ENCODE measurements at places on chromosomes 16 and 17.

GRCh38 chr17:70936724-70937123 lies 767.4 kb downstream of the KCNJ2 start:
- DNase-seq: no peak

- no peak for DNase-seq
These were observed 37.5 kb downstream of the MPRIP start for GRCh38 chr17:17079761-17080160.

- no peak for DNase-seq
These were observed 453 bp downstream of the MMP25 start for GRCh38 chr16:3046641-3047386.

DNA sequence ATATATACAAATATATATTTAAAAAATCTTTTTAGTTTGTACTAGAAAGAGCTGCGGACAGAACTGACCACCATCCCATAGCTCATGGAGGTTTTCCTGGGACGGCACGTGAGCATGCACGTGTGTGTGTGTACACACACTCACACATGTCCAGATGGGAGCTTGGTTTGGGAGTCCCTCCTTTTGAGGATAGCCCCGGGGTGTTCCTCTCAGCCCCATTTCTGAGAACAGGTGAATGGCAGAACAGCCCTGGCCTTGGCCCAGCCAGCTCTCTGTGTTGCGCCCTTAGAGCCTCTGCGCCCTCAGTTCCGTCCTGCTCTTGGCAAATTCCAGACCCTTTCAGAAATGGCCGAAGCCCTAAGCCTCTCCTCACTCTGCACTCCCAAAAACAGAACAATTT lies 70.1 kb downstream of the AMFR start:
- no peak for DNase-seq

- no peak for DNase-seq
These were observed 35.9 kb downstream of the TMEM11 start for GRCh38 chr17:21177854-21178600.

- DNase-seq: no peak
These were observed 29.8 kb upstream of the LCMT1 start for GRCh38 chr16:25081702-25082101.

- DNase-seq: no peak
These were observed 3.3 kb downstream of the GAS2L2 start for GRCh38 chr17:35749560-35750412.

DNA sequence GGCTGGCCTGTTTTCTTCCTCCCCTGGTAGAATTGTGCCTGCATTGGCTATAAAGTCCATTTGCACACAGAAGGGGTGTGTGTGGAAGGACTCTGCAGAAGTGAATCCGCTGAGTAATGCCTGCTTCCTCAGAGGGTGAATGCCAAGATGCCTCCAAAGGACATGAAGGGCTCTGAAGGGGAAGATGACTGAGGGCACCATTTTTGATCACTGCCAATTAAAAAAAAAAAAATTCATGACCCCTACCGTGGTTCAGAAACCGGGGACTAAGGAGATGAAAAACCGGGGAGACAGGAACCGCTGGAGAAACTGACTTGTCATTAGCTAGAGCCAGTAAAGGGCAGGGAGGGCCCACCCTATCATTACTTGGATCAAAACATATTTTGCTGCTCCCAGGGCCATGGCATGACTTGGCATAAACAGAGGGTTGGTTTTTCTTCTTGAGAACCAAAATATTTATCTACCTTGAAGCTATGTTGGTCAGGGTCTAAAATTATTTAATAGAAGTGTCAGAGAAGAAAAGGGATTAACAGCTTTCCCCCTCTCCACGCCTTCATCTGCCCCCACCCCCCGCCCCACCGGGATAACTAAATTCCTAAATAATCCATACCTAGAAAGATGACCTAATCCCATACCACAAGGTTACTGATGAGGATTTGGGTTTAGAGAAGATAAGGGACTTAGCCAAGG lies 3.6 kb upstream of the USP7 start:
- no peak for DNase-seq

GRCh38 chr16:34078691-34079090 lies 619.3 kb downstream of the TP53TG3F start:
- no peak for DNase-seq

DNA sequence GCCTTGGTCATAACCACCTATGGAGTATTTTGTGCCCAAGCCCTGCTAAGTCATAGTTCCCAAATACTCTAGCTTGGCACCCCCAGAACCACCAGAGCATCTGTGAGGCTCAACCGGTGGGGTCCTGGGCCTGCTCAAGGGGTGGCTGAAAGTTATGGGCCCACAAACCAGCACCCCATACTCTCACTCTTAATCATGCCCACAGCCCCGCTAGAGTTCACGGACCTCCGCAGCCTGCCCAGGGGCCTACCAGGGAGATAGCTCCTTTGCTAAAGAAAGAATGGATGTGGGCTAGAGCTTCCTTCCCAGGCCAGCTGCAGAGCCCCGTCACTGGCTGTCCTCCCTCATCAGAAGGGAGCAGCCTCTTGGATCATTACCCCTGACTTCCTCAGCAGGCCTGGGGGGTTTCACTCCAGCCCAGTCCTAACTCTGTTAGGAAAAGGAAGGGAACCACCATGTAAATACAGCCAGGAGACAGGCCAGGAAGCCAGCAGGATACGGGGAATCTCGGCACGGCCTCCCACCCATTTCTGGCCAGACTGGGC lies 1.4 kb downstream of the GIT1 start:
- no peak for DNase-seq

DNA sequence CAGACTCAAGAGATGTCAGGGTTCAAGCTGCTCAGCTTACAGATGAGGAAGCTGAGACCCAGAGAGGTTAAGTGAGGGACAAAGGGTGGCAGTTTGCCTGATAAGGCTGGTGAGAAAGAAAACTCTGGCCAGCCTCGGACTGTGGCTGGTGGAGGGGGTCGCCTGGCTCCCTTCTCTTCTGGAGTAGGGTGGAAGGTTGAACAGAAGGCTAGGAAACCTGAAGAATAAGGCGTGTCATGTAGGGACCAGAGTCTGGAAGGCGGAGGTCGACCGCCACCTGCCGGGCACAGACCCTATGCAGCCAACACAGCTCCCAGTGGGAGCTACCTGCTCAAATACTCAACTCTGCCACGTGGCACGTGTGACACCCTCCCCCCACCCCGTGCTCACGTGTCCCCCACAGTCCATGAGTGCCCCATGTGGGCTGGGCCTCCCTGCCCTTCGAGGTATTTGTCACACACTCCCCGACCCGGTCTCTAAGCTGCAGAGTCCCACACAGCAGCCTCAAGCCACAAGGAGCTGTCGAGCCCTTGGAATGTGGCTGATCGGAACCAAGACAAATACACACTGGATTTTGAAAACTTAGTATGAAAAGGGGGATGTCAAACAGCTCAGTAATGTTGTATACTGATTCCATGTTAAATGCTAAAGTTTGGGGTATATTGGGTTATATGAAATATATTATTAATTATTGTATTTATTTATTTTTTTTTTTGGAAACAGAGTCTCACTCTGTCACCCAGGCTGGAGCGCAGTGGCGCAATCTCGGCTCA lies 11.8 kb downstream of the HID1 start:
- DNase-seq: peak; percentile 32

GRCh38 chr17:4463818-4464476 lies 30.2 kb downstream of the SPNS3 start:
- no peak for DNase-seq

DNA sequence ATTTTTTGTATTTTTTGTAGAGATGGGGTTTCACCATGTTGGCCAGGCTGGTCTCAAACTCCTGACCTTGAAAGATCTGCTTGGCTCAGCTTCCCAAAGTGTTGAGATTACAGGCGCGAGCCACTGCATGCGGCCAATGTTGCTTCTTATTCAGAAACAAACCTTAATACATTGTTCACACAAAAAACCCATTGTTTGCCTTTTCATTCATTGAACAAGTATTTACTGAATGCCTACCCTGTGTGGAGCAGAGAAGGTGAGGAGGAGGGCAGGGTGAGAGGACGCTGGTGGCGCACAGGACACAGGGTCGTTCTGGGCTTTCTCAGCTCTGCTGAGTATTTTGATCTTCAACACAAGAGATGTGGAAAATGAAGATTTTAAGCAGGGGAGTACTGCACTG lies 8.0 kb upstream of the KRT23 start:
- DNase-seq: no peak
